ENCODE measurements at places on chromosomes 3 and 15.

GRCh38 chr3:60716573-60716972 lies 534.7 kb downstream of the FHIT start:
- no peak for DNase-seq

- DNase-seq = no peak
Observed at GRCh38 chr3:105512061-105512460, 145.4 kb downstream of the ALCAM start.

GRCh38 chr15:58539548-58539947 lies 107.8 kb downstream of the LIPC start:
- DNase-seq = no peak

DNA sequence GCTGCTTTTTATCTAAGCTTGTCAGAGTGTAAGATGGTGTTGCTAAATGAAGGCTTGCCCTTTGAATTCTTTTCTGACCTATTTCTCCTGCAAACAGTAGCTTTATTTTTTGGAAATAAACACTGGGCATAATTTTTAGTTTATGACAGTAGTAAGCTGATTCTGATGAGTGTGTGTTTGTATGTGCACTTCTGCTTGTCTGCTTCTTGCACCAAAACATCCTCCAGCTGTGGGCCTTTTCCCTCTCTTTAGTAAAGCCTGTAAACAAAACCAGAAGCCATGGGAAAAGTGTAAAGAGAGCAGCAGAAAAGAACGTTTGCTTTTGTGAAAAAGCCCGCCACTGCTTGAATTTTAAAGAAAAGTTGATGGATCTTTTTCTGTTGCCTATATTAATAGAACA lies 136.4 kb upstream of the IL12A start:
- DNase-seq = no peak
